ENCODE measurements at places on chromosomes 2 and 18.

DNA sequence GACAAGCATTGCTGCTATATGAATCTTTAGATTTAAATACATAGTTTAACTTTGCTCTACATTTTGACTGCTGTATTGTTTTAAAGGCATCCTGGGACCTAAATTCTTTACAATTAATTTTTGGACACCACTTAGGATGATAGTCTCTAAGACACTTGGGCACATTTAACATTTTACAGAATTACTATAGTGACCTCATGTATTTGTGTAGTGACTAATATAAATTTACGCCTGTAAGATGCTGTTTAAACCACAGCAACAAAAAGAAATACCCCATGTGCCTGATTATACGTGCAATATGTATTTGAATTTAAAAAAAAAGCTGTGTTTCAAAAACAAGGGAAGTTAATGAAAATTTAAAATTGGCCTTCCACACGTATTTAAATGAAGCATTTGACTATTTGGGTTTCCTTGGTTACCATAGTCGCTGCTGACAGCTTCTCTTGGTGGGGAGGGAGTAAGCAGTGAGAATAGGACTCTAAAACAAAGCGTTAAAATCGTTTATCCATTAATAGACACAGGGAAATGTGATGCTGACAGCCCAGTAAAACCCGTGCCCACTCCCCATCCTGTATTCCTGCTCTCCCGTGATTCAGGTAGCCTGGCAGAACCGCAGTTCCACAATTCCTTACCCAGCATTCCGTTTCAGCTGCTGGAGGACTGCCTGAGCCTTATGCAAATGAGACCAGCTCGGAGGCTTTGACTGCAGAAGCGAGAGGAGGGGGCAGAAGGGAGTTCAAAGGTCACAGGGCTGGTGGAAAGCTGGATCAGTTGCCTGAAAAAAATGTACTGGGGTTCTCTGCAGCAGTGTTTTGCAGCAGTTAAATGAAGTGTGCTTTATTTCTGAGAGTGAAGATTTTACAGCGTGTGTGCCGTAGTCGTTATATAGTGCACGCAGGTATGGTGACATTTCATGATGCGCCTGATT lies 104.3 kb downstream of the CSRNP3 start:
- no peaks in the 10 kb centered on the region for H3K27me3 ChIP-seq
- H3K36me3 ChIP-seq = no peaks in the 10 kb centered on the region
- no peaks in the 10 kb centered on the region for H3K4me1 ChIP-seq
- H3K27ac ChIP-seq = no peak overlapping the region

- H3K27me3 ChIP-seq = no peaks in the 10 kb centered on the region
- no peak overlapping the region for H3K27ac ChIP-seq
- no peak for DNase-seq
- no peaks in the 10 kb centered on the region for H3K36me3 ChIP-seq
- no peak overlapping the region for H3K4me3 ChIP-seq
Observed at GRCh38 chr2:160993654-160994061, 166.6 kb upstream of the TANK start.

DNA sequence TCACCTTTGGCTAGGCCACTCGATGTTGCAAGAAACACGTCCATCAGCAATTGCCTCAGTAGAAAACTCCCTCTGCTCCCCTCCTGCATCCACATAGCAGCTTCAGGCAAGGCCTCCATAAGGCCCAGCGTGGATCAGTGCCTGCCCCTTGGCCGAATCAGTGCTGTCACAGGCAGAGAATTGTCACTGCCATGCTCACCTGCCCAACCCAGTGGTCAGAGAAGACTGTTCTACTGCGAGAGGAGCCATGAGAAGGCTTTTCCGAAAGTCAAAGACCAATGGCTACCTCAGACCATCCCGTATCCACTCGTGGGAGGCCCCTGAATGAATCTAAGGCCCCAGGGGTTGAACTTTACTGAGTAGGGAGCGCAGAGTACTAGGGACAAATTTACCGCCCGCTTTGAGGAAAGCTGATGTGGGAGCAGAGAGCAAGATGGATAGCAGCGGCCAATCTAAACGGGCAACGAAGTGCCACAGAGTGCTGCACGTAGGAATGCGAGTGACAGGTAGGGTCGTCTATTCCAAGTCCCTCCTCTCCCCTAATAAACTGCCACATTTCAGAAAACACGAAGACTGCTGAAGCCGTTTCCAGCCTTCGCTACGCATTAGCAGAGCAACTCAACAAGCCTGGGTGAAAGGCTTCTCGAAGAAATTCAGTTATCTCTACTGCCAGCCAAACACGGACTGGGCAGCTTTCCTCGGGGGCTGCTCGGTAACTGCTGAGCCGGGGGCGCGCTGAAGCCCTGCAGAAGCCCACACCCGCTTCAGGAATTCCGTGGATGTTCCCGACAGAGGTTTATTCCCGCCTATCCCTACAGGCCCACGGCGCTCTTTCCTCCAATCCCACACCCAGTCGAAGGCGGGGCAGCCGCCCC lies 968 bp upstream of the RALBP1 start:
- peaks cover 5% of the 10 kb centered on the region for H3K4me1 ChIP-seq
- H3K27me3 ChIP-seq = no peaks in the 10 kb centered on the region
- peak overlapping the region; percentile 90 for H3K27ac ChIP-seq
- H3K4me3 ChIP-seq = peak overlapping the region; percentile 95

- H3K27me3 ChIP-seq = no peaks in the 10 kb centered on the region
- no peak overlapping the region for H3K4me3 ChIP-seq
- H3K4me1 ChIP-seq = no peaks in the 10 kb centered on the region
- H3K27ac ChIP-seq = no peak overlapping the region
- no peak for DNase-seq
Observed at GRCh38 chr2:123040506-123040905, 984.6 kb upstream of the CNTNAP5 start.

DNA sequence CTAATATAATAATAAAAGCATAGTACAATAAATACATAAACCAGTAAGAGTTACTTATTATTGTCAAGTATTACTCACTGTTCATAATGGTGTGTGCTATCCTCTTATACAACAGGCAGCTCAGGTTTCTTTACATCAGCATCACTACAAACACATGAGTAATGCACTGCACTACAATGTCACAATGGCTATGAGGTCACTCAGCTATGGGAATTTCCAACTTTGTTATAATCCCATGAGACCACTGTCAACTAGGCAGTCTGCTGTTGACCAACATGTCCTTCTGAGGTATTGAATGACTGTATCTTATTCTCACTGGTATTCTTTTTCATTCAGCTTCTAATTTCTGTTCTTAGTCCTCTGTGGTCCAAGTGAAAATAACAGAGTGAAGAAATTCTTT lies 250.4 kb upstream of the DSEL start:
- H3K4me1 ChIP-seq = no peaks in the 10 kb centered on the region
- no peak overlapping the region for H3K4me3 ChIP-seq
- no peak overlapping the region for H3K27ac ChIP-seq
- no peak for DNase-seq
- H3K36me3 ChIP-seq = no peaks in the 10 kb centered on the region
